ENCODE measurements at places on chromosomes 7 and 10. TPM values are rescaled to one million over a fixed set of nuclear protein-coding genes. Genes with fewer than 3 reads are reported as not detected.

- peaks cover 45% of the 10 kb centered on the region for H3K4me1 ChIP-seq
- H3K36me3 ChIP-seq, result no peaks in the 10 kb centered on the region
- H3K4me3 ChIP-seq, result peak overlapping the region; percentile 70
- peak overlapping the region; percentile 81 for H3K27ac ChIP-seq
- peak; percentile 21 for DNase-seq
These were observed 102.8 kb upstream of the ZNF438 start for GRCh38 chr10:31134311-31134952.

- H3K4me3 ChIP-seq, result peak overlapping the region; percentile 77
- H3K27ac ChIP-seq, result no peak overlapping the region
- no peak for DNase-seq
- H3K4me1 ChIP-seq, result peaks cover 11% of the 10 kb centered on the region
These were observed 584 bp upstream of the RUNDC3B start for GRCh38 chr7:87627634-87627994.

DNA sequence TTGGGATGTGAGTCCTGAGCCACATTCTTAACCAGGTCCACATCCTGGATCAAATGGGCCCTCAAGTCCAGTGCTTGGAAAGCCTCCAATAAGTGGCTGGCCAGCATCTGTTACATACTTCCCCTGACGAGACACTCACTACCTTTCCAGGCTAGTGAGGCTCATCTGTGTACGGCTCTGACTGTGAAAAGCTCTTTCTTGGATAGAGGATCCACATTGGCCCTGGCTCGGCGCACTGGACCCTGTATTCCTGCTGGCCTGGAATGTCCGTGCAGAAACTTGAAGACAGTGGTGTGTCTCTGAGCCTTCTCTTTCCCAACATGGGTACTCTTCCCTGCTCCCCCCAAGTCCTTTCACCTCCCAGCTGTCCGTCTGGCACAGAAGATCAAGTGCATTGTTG lies 35.5 kb downstream of the MYL10 start:
- no peaks in the 10 kb centered on the region for H3K4me1 ChIP-seq
- no peak overlapping the region for H3K4me3 ChIP-seq
- no peak overlapping the region for H3K27ac ChIP-seq

GRCh38 chr10:61554925-61555324 lies 101.7 kb upstream of the TMEM26 start:
- peaks cover 2% of the 10 kb centered on the region for H3K27me3 ChIP-seq
- no peak overlapping the region for H3K27ac ChIP-seq
- no peak overlapping the region for H3K4me3 ChIP-seq
- H3K4me1 ChIP-seq, result no peaks in the 10 kb centered on the region
- DNase-seq, result no peak
- H3K36me3 ChIP-seq, result no peaks in the 10 kb centered on the region

- H3K27me3 ChIP-seq, result peaks cover 27% of the 10 kb centered on the region
- no peak for DNase-seq
- no peak overlapping the region for H3K4me3 ChIP-seq
- H3K36me3 ChIP-seq, result no peaks in the 10 kb centered on the region
These were observed 72.1 kb downstream of the ARMC3 start for GRCh38 chr10:22999942-23000341.

DNA sequence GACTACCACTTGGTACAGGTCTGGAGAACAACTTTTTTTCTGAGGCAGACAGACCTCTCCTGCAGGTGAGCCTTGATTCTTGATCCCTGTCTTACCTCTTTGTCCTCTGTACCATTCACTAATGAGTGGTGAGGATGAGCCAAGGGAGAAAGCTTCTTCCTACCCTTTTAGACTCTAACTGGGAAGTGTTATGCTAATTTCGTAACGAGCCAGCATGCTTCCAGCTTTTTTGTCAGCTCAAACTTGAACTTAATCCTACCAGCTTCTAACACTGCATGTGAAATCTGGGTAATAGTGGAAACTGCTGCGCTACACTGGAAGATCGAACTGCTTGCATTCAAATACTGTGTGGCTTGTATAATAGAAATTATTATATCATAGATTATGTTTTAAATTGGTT lies 87.0 kb downstream of the NEUROD6 start:
- no peak overlapping the region for H3K27ac ChIP-seq
- no peaks in the 10 kb centered on the region for H3K4me1 ChIP-seq
- peaks cover 3% of the 10 kb centered on the region for H3K27me3 ChIP-seq
- no peaks in the 10 kb centered on the region for H3K36me3 ChIP-seq
- no peak for DNase-seq

- no peak for DNase-seq
- peaks cover 8% of the 10 kb centered on the region for H3K4me1 ChIP-seq
- no peak overlapping the region for H3K27ac ChIP-seq
- H3K4me3 ChIP-seq, result no peak overlapping the region
These were observed 10.1 kb upstream of the CELF2 start for GRCh38 chr10:11007476-11008020.

GRCh38 chr7:26667514-26668133 lies 196.8 kb downstream of the SKAP2 start:
- H3K27me3 ChIP-seq, result peaks cover 22% of the 10 kb centered on the region
- H3K4me1 ChIP-seq, result peaks cover 12% of the 10 kb centered on the region
- DNase-seq, result peak; percentile 76
- no peak overlapping the region for H3K4me3 ChIP-seq
- no peaks in the 10 kb centered on the region for H3K36me3 ChIP-seq
- no peak overlapping the region for H3K27ac ChIP-seq

- no peak for DNase-seq
- peaks cover under 1% of the 10 kb centered on the region for H3K4me1 ChIP-seq
- no peaks in the 10 kb centered on the region for H3K27me3 ChIP-seq
- no peaks in the 10 kb centered on the region for H3K36me3 ChIP-seq
- no peak overlapping the region for H3K4me3 ChIP-seq
These were observed 51.8 kb upstream of the FAM3C start for GRCh38 chr7:121447911-121448300.

GRCh38 chr10:21500578-21500910 lies 24.9 kb downstream of the SKIDA1 start:
- no peak for DNase-seq
- H3K4me1 ChIP-seq, result peaks cover 13% of the 10 kb centered on the region
- peaks cover 67% of the 10 kb centered on the region for H3K27me3 ChIP-seq
- no peak overlapping the region for H3K4me3 ChIP-seq

DNA sequence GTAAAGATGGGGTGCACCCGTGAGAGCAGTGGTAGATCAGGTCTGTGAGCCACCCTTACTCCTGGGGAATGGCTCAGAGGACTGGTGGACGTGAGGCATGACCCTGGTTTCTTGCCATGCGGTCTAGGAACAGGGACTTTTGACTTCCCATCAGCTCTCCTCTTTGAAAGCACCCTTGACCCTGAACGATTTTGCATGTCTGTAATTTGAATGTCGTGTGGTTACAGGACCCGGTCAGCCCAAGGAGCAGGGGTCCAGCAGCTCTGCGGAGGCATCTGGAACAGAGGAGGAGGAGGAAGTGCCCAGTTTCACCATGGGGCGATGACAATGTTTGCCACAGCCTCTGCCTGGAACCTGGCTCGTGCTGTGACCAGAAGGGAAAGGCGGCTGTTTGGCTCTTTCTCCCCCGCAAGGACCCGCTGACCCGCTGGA lies 8.6 kb upstream of the ORAI2 start:
- no peak for DNase-seq
- peak overlapping the region; percentile 99 for H3K27ac ChIP-seq
- no peaks in the 10 kb centered on the region for H3K27me3 ChIP-seq

TECPR1 gene
- total RNA-seq, result 49.3 TPM

C7orf57 gene
- total RNA-seq, result 0.10 TPM

SLC18A2 gene
- not detected for total RNA-seq
